ENCODE measurements at places on chromosomes 13 and 19.

- DNase-seq, result no peak
Observed at GRCh38 chr13:59483501-59484145, 680.1 kb downstream of the DIAPH3 start.

DNA sequence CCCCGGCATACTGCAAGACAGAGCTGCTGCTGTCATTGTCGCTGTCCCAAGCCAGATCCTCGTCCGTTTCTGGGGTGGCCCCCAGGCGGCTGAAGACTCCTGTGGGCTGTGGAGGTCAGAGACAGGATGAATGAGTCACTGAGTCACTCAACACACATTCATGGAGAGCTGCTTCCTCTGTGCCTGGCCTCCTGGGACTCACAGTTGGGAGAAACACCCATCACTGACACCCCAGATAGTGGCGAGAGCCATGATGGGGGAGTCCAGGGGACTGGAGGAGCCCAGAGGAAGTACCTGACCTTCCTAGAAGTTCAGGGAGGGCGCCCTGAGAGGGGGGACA lies 26.0 kb downstream of the C19orf47 start:
- DNase-seq, result no peak

- DNase-seq, result no peak
Observed at GRCh38 chr19:48123907-48124651, 13.5 kb upstream of the PLA2G4C start.

GRCh38 chr13:62278271-62278670 lies 862.6 kb upstream of the PCDH20 start:
- no peak for DNase-seq

DNA sequence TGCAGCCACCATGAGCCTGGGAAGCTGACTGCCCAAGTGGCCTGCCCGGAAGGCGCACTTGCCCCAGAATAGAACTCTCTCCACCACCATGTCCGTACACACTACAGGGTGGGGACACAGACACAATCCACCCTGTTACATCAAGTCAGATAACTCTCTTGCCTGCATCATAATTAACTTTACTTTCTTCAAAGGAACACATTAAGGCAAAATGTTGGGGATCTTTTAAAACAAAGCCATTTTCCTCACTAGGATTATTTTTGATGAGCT lies 23.3 kb upstream of the VSTM2B start:
- no peak for DNase-seq

GRCh38 chr13:99648927-99649326 lies 147.7 kb downstream of the TM9SF2 start:
- DNase-seq, result no peak

GRCh38 chr19:38482496-38482895 lies 49.0 kb downstream of the RYR1 start:
- DNase-seq, result no peak

Data from NCI-H187 treated with DMSO at 0.1 percent for 48 hours (cell line).